BE2C (cell line): ENCODE measurements at places on chromosomes 3 and 15.

GRCh38 chr3:138921316-138922292 is 25.3 kb downstream of the FOXL2 start:
- DNase-seq: no peak

DNA sequence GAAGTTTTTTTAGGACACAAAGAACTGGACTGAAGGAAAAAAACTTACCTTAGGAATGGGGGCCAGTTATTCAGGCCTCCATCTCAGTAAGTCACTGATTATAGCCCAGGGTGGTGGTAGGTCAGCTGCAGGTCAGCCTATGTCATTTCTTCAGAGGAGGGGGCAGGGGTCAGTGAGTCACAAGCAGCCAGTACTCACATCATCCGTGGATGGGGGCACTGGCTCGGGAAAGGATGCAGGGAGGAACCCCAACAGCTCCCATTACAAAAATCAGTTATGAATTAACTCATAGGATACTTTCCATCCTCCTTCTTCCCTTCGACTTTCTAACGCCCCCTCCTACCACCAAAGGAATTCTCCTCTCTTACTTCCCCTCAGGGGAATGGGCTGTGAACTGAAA is 578.3 kb downstream of the PDCD6IP start:
- DNase-seq: no peak

GRCh38 chr15:82805994-82806406 is at the start of gene FSD2:
TSS of gene FSD2 (minus strand) at chr15:82806069. CDS start at chr15:82787390, 18,679 bp downstream.
- no peak for DNase-seq

DNA sequence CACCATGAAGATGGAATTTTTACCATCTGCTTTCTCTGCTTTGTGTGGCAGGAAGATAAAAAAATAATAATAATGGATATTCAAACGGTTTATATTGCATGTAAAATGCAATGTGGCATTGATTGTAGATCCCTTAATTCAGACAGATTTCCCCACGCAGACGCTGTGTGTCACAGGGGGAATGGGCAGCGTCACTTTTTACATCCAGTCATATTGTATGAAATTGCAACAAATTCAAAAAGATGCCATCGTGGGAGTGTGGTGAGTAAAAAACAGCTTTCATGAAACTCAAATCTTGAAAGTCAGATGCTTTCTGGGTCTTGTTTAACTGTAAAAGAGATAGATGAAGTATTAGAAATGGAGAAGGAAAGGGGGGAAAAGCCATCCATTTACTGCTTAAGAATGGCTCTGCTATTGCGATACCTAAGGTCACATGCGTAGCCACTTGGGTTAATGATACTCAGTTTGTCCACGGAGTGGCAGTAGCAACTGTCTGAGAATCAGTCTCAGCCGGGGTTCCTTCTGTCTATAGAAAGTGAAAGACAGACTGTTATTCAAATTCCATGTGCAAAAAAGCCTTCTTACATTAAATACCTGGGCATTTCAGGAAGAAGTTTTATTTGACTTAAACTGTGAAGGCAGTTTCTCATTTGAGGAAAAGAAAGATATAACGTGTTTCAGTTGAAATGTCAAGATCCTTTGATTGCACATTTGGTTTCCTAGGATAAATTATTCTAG is 28.5 kb downstream of the BTD start:
- peak; percentile 45 for DNase-seq

- no peak for DNase-seq
Measured at GRCh38 chr3:187951452-187952190, 202.3 kb upstream of the LPP start.

DNA sequence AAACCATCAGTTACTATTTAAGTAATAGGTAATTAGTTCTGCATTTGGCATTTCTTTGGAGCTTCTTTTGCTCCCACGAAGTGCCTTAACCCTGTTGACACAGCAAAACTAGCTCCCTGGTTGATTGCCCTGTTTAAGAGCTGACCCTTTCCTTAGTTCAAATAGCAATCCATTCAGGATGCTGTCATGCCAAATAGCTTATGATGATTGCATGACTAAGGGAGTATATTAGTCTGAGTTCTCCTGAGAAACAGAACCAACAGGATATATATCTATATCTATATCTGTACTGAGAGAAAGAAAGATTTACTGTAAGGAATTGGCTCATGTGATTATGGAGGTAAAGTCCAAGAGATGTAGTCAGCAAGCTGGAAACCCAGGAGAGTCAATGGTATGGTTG is 50.3 kb upstream of the SPRED1 start:
- no peak for DNase-seq

GRCh38 chr3:33919312-33920120 is 121.1 kb downstream of the PDCD6IP start:
- DNase-seq: no peak

DNA sequence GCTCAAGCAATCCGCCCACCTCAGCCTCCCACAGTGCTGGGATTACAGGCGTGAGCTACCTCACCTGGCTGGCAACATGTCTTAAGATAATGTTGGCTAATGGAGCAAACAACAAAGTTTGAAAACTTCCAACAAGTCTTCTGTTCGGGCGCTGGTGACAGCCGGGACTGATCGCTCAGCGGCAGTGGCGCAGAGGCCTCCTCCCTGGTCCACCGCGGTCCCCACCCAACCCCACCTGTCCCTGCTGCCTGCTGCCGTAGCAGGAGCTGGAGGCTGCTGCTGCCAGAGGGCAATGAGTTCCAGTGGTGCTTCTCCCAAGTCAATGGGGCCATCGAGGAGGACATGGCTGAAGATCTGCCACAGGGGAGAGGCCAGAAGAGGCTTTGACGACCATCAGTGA is 12.1 kb downstream of the DLEC1 start:
- DNase-seq: no peak

GRCh38 chr3:119042162-119042561 is 7.5 kb upstream of the IGSF11 start:
- DNase-seq: peak; percentile 8

GRCh38 chr3:115141033-115141757 is 5.9 kb downstream of the ZBTB20 start:
- DNase-seq: no peak

DNA sequence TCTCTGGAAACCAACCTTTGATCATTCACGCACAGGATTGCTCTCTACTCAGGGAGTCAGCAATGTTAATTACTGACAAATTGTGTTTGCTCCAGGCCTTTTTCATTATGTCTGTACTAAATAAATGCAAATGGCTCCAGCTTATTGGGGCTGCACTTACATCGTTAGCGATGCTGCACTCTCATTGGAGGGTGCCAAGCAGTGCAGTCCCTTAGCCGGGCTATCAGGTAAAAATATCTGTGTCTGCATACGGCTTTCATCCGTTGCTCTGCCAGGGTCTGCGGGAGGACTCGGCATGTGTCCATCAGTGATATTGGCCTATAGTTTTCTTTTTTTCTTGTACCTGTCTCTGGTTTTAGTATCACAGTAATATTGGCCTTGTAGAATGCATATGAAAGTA is 471.5 kb upstream of the CADM2 start:
- DNase-seq: peak; percentile 68

DNA sequence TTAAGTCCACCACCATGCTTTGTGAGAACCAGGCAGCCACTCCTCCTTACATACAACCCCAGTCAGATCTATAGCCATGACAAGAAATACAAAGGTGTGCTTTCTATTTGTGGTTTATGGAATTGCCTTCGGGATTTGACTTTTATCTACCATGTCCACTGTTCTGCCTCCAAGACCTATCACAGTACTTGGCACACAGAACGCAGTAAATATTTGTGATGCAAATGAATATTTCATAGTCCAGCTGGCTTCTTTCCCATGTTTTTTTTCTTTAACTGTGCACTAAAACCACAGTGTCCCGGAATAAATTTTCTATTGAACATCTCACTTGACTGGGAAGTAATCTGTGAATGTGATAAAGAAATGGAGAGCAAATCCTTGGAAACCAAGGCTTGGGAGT is 314.7 kb downstream of the RORA start:
- DNase-seq: no peak

- no peak for DNase-seq
Measured at GRCh38 chr3:129311054-129311902, 32.6 kb downstream of the HMCES start.

DNA sequence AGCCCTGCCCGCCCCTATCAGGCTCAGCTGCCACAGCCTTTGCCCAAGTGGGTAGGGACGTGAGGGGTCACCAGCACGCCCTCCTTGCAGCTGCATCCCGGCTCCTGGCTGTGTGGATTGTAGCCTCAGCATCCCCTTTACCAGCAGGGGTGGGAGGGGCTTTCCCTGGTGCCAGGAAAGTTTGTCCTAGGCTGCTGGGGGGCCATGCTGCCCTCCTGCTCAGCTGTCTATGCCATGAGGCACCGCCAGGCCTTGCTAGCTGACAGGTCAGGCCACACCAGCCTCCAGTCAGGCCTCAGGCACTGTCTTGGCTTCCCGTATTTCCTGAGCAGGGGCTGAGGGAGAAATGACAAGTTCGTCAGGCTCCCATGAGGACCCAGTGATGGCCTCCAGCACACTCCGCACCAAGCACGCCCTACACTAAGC is 32.3 kb downstream of the TKT start:
- DNase-seq: no peak

GRCh38 chr3:188064831-188065493 is 89.0 kb upstream of the LPP start:
- DNase-seq: no peak

GRCh38 chr3:169781209-169781855 is 8.1 kb downstream of the MYNN start:
- DNase-seq: no peak

DNA sequence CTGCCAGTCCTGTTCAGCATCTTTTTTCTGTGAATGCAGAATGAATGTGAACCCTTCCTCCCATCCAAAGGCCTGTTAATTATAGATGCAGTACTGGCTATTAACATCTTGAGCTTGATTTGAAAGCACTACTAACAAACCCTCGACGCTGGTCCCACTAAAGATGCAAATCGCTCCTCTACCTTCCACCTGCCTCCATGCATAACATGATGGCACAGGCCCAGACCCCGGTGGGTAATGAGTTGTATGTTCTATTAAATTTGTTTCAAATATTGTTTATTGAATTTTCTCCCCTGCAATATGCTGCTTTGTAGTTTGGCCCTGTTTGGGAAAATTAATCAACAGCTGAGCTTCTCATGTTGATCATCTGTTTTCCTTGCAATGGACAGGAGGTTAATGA is 69.3 kb downstream of the RAB11A start:
- no peak for DNase-seq

DNA sequence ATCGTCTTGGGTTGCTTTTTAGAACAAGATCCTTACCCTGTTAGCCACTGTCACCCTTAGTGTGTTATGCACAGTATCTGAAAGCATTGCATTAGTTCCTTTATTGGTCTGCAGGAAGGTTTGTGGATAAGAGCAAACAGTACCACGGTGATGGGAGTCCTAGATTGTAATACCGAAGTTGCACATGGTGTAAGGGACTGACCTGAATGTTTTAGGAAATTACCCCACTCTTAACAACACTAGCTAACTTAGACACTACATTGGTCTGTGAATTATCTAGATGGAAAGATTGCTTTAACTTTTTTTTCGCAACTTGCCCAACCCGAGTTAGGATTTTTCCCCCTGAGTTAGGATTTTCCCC is 1.3 kb downstream of the STT3B start:
- DNase-seq: no peak

DNA sequence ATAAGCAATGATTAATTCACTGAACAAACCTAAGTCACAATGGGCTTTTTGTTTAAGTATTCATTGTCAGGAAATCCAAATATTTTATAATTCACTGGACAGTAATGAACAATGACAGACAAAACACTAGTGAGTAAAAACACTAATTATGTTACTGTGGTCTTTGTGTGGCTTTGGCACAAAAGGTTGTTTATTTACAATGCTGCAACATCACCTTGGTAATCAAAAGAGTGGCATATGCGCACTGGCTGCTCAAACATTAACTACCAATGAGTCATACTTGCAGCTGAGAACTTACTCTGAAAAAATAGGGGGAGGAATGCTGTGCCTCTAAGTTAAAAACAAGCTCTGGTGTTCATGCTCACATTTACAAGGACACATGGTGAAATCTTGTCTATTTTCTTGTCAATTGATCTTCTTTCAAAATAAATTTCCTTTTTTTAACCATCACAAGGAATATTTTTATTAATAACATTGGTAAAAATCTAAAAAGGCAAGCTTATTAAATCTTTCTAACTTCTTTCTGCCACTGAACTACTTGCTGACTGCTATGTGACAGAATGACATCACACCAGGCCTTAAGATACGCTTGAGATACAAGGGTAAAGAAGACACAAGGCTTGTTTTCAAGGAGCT is 85.2 kb upstream of the PPIB start:
- DNase-seq: no peak

- DNase-seq: peak; percentile 50
Measured at GRCh38 chr15:70248116-70249025, 150.7 kb upstream of the TLE3 start.

DNA sequence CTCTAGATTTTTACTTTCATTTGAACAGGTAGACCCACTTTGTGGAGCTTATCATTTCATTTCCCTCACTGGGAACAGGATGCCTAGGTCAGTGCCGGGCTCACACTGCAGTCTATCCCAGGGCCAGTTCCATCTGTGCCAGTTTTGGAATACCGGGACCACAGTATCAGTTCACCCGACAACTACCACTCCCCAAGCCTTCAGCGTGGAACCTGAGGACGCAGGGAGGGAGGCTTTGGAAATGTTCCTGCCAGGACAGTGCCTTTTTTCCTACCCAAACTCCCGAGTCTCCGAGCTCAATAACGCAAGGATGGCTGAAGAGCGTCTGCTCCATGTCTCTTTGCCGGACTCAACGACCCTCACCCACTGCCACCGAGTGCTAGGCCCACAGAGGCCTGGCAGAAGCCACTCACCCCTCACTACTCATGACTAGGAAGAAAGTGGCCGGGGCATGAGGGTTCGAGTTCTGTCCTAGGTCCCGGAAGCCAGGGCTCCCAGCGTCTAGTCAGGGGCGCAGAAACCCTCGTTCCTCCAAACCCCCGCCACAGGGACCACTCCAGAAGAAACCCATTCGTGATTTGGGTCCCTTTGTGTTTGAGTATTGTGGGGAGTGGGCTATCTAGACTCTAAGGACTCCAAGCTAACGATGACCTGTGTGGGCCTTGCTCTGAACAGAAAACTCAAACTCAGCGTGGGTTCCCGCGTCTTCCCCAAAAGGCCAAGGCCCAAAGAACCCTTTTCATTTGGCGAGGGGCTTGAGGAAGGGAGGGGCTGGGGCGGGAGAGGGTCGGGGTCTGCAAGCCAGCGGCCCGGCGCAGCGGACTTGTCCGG is 11.4 kb downstream of the ZIC1 start:
- DNase-seq: no peak

DNA sequence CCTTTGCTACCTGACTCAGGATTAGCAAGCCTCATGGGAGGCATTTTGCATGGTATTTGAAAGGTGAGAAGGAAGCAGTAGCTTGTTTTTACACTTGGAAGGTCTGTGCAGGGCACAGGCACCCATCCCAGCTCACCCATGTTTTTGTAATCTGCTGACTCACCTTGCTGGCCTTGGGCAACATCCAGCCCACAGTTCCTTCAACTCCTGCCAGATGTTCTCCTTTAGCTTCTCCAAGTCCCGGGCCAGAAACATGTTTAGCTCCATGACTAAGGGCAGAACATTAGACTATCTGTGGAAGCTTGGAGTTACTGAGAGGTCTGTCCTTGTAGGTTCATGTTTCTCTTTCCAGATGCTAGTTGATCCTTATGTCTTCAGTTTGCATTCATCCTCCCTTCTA is 12.4 kb upstream of the ZNF770 start:
- DNase-seq: no peak
